ENCODE measurements at places on chromosomes 5 and 9. TPM values are rescaled to one million over a fixed set of nuclear protein-coding genes. Genes with fewer than 3 reads are reported as not detected.

The CORO2A gene
- total RNA-seq: 9.5 TPM

- no peak for DNase-seq
These were observed 449.1 kb downstream of the PSAT1 start for GRCh38 chr9:78746010-78746409.

DNA sequence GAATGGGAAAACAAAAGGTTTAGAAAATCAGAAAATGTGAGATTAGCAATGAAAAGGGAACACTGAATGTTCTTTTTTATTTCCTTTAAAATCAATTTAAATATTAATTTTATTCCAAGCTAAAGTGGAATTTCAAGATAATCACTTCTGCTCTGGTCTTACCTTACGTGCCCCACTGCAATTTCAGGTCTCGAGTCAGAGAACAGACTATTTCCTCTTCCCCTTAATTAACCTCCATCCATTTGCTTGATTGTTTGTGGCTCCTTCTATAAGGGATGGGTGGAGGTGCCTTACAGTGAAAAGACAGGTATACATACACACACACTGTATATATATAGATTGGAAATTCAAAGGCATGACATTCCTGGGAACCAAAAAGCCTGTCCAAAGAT, 137.1 kb downstream of the SUSD1 start:
- DNase-seq: no peak

DNA sequence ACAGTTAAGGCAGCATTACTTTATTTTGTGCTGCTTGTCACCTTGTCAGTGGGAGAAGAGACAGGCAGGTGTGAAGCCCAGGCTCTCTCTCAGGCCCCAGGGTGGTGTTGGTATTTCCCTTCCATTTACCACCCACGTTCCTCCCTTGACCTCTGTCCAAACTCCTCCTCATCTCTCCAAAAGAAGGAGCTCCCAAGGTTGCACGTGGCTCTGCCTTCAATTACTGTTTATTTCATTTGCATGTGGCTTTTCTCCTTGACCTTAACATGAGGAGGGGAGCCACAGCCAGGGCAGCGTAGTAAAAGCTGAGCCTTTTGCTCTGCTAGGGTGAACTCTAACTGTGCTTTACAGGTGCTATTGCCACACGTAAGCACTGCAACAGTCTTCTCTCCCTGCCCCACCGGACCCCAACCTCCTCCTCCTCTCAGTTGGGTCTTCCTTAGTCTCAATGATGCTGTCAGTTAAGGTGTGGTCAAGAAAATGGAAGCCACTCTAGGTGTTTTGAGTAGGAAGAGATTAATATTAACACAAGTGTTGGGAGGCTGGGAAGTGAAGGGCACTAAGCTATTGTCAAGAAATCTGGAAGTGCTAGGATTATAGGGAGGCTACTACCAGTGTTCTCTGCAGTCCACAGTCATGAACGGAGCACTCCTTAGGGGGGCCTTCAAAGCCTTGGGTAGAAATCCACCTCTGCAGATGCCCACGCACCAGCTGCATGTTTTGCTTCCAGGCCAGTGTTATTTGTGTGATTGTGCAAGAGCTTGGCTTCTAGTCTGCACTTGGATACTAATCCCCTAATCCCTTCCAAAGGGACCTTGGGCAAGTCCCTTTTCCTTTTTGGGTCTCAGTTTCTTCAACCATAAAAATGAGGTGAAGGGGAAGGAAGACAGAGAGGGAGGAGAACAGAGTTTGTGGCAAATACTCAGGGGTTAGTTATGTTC, 3.9 kb upstream of the ALDH1B1 start:
- DNase-seq: no peak

GRCh38 chr5:76978869-76979268, 26.0 kb downstream of the CRHBP start:
- DNase-seq: no peak

- no peak for DNase-seq
These were observed 1134.1 kb downstream of the PTPRD start for GRCh38 chr9:9478741-9479140.

The EGFLAM gene
- total RNA-seq: 9.1 TPM

- DNase-seq: no peak
These were observed 15.0 kb downstream of the MAMDC2 start for GRCh38 chr9:70058569-70059116.

- DNase-seq: no peak
These were observed 1349.5 kb downstream of the EFNA5 start for GRCh38 chr5:106321242-106321641.

The C8G gene
- total RNA-seq: 0.59 TPM

DNA sequence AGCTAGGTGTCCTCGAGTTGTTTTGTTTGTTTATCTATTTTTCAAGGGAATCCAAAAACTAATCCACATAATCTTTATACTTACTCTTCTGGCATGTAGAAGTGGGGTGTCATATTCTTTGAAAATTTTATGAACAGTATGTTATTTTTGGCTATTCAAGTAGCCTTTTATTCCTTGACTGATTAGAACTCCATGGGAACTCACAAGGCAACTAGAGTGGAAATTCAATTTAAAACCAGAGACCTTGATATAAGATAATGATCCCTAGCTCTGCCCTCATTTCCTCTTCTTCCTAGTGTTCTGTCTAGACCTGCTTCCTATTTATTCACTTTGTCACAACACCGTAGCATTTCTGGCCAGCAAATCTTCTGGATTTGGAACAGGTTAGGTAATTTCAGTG, 1123.7 kb upstream of the C9orf72 start:
- no peak for DNase-seq

The GLRA1 gene
- total RNA-seq: 0.21 TPM

DNA sequence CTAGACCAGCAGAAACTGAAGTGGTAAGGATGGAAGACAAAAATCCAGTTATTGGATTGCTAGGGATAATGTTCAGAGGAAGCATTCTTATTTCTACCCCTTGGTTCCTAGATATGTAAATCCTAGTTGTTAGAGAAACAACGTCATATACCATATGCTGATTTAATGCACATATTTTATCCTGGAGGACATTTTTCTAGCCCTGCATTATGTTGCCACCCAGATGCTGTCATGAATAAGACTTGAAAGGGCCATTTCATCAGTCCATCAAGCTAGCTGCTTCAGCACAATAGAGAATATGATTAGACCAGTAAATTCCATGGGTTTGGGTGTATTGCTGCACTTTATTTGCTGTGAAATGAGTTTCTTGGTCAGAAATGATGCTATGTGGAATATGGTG, 1736.4 kb downstream of the MAT2B start:
- no peak for DNase-seq

The SNCAIP gene
- total RNA-seq: 10.2 TPM

The MEIKIN gene
- not detected for total RNA-seq

The MARCHF11 gene
- 0.23 TPM for total RNA-seq

The PCDHGA8 gene
- total RNA-seq: 0.43 TPM

DNA sequence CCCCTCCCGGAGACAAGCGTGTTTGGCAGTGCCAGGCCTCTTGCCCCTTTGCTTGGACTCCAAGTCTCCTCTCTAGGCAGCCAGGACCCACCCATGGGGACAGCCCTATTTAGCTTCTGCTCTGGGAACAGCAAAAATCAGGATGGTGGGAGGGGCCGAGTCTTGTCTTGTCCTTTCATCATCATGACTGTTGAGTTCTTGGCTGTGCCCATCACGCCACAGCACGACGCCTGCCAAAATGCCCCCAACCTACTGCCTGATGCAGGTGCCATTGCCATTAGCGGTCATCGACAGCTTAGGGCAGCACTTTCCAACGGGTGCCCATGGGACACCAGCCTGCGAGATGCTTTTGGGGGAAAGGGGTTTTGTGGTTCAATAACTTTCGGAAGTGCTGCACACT, 18.9 kb downstream of the PLPP7 start:
- no peak for DNase-seq

DNA sequence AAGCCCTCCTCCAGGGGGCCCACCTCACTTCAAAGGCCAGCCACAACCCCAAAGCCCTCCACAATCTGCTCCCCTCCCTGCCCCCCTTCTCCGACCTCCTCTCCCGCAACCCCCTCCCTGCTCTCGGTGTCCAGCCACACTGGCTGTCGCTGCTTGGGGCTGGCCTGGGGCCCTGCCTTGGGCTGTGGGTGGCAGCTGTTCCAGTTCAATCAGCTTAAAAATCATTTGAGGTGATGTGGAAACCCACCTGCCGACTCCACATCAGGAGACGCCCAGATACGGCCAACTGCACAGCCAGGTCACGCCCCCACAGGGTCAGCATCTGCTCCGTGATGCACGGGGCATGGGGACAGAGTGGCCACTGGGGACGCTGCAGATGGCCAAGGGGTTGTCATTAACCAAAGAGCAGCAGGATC, 107.0 kb upstream of the MVB12B start:
- DNase-seq: no peak

The SAXO1 gene
- 0.14 TPM for total RNA-seq

DNA sequence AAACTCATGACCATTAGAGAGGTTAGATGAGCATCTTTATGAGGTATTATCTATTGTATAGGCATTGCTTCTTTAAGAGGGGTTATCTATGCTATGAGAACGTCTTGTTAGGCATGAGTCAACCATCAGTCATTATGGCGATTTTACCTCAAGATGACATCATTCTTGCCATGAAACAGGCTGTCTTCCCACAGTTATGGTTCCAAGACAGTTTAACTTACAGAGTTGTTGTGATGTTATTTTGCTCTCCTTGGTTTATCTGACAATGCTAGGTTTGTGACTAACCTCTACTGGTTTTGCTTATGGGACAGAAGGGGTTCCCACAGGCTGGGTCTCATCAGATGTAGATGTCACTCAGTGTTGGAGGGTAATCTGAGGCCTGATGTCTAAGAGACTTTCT, 1864.7 kb upstream of the ACO1 start:
- no peak for DNase-seq

- DNase-seq: no peak
These were observed 59.0 kb downstream of the STARD4 start for GRCh38 chr5:111453295-111453694.

DNA sequence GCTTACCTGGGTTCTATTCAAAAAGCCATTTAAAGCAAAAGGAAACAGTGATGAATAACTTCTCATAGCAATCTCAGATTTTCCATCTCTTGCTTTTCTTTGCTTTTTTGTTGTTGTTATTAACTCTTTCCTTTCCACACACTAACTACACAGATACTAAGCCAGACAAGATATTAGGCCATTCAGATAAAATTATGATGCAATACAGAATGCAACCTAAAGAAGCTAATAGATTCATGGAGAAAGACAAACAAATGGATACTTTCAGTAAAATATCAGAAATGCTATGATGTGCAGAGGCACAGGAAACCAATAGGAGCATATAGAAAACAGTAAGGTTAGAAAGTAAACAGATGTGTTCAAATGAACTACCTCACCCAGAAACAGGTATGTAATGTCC, 597.0 kb upstream of the ITGA1 start:
- no peak for DNase-seq

The FOXI1 gene
- total RNA-seq: not detected

The DNAJC18 gene
- 27.9 TPM for total RNA-seq

GRCh38 chr9:136014924-136015633, 53.9 kb upstream of the UBAC1 start:
- DNase-seq: no peak

DNA sequence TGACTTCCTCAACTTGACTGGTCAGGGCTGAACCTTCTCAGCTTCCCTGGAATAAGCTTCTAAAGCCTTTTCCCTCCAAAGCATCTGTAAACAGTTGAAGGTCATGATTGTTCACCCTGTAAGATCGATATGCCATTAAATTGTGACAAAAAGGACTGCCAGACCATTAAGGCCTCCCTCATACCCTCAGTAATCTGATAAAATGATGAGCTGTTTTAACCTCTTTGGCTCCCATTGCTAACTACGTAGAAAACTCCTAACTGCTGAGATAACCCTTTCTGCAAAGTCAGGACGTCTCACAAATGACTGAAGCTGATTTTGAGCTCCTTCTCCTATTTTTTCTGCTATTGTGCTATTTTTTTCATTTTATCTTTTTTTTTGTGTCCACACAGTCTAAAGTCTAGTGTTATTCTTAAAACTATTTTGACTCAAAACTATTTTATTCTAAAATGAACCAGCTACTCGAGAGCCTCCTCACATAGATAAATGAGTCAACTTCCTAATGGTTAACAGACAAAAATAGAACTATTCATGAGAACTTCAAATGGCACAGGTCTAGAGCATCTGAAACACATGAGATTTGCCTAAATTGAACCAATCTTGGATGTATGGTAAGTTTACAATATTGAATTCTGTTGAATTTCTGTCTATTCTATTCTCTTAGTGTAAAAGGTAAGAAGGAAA, 395.6 kb upstream of the TLE4 start:
- DNase-seq: no peak

GRCh38 chr9:37761511-37761910, 7.9 kb downstream of the TRMT10B start:
- DNase-seq: no peak

The SHISAL2B gene
- total RNA-seq: 0.55 TPM

- no peak for DNase-seq
These were observed 71.7 kb downstream of the PCSK5 start for GRCh38 chr9:75962013-75962661.

GRCh38 chr9:108188976-108189375, 666.8 kb downstream of the ACTL7B start:
- no peak for DNase-seq

The CAMK4 gene
- 9.4 TPM for total RNA-seq

The FSD1L gene
- total RNA-seq: 16.9 TPM

GRCh38 chr9:116574027-116574679, 113.0 kb upstream of the TRIM32 start:
- no peak for DNase-seq

GRCh38 chr9:135136991-135137832, 49.7 kb downstream of the OLFM1 start:
- peak; percentile 31 for DNase-seq

- DNase-seq: no peak
These were observed 51.9 kb upstream of the SHB start for GRCh38 chr9:38120961-38121360.

DNA sequence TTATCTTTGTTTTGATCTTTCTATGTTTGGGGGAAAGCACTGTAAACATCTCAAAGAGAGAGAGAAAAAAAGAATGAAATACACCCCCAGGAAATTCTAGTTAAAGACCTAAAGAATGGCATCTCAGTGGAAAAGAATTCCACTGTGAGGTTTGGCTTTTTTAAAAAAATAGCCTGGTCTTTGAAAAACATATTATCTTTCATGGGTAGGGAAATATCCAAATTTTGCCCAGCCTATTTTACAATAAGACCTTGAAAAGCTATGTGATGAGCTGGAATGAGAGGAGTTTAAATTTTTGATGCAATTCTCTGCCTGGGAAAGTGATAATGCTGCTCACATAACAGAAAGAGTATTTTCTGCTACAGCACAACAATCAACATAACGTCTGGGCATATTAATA, 348.1 kb upstream of the WWC1 start:
- no peak for DNase-seq

The KCNIP1 gene
- total RNA-seq: 0.96 TPM

DNA sequence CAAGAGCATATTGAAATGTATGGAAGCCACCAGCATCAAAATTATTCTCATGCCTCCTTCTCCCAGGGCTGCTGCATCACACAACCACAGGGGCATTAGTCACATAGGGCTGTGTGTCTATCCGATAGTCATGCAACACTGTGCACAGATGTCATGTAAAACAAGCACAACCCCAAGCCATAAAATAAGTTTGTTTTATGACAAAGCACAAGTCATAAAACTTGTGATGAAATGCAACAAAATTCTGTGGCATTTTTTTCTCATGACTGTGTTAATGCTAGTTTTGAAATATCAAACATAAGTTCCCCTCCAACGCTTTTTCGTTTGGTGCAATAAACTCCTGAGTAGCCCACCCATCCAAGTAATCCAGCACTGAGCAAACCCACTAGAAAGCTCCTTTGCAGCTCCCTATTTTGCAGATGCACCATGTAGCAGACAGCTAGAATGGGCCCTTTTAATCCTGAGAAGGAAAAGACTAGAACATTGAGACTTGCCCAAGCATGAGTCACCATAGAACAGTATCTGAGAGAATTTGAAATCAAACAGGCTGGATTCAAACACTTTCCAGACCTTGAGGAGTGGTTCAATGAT, 93.3 kb upstream of the ZNF366 start:
- no peak for DNase-seq

- DNase-seq: no peak
These were observed 70.8 kb downstream of the MRPL36 start for GRCh38 chr5:1728846-1729245.
